ENCODE measurements at places on chromosomes 6 and 20.

DNA sequence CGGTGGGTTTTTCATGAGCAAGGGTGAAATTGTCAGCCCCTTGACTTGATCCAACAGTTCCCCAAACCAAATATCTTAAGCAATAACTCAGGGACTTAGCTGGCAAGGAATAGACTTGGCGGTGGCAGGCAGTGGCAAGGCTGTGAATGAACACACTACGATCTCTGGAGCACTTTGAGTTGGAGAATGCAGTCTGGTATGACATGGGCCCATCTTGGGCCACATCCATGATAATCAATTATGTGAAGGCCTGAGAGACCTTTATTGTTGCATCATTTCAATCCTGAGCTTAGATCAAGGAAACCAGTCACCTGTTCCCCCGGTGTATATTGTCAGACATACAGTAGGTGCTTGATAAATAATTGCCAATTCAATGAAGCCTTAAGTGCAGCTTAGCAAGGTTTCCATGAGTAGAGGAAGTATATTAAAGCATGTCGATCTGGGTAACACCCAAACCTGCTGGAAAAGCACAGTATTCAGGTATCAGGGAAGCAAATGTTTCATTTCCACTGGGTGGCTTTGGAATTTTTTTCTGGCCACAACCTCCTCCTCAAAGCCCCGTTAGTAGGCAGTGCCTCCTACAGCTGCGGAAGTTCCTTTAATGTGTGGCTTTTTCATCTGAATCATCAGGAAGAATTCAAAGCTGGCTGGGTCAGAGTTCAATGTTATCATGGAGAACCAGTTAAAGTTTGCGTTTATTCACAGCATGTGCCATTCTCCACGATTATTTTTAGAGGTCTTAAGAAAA is 10.2 kb downstream of the CASS4 start:
- no peak for DNase-seq

GRCh38 chr6:115001731-115002350 is 659.0 kb upstream of the HS3ST5 start:
- DNase-seq: no peak

GRCh38 chr20:62554214-62554897 is 78.6 kb upstream of the GATA5 start:
- DNase-seq: no peak

DNA sequence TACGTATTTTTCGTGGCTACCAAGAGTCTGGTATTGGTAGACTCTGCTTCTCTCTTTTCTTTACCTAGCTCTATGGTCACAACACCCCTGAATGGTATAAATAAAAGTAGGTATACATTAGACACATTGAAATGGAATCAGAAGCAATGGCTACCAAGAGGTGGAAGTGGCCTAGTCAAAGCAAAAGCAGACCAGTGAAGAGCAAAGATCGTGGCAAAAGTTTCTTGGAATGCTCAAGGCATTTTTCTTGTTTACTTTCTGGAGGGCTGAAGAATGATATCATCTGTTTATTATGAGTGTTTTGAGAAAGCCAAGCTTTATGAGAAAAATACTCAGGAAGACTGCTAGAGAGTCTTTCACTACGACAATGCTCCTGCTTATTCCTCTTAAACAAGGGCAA is 28.6 kb upstream of the MOCS1 start:
- DNase-seq: no peak
